ENCODE measurements at places on chromosomes 16 and 17.
A peak's percentile ranks its signal among the peaks of the same experiment; 100 is the strongest.

DNA sequence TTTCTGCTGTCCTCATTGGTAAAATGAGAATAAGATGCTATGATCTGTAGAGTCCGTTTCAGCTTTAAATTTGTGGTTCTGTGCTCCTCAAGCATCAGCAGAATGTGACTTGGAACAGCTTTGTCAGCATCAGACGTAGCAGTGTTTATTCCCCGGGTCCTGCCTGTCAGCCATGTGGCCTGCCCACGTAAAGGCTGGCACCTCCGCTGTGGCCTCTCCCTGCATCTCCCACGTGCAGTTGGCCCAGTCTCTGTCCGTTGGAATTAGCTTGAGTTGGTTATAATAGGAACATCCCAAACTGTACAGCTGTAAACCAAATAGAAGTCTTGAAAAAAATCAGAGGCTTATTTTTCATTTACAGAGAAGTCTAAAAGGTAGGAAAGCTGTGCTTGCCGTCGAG lies 61.7 kb downstream of the ARHGAP44 start:
- DNase-seq: no peak

DNA sequence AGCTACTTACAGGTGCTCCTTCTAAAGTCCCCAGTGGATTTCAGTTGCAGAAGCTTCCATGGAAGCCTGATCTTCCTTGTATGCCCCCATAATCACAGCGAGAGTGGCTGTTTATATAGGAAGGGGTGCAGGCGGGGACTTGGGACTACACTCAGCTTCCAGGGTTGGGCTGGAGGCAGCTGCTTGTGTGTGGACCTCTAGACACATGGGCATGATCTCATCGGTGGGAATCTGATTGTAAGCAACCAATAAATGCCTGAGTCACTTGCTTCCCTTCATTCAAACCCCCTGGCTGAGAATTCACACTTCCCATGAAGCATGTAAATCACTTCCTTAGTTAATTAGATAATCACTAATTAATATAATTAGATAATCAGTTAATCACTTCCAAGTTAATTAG lies 1.0 kb upstream of the KRT20 start:
- DNase-seq: no peak

DNA sequence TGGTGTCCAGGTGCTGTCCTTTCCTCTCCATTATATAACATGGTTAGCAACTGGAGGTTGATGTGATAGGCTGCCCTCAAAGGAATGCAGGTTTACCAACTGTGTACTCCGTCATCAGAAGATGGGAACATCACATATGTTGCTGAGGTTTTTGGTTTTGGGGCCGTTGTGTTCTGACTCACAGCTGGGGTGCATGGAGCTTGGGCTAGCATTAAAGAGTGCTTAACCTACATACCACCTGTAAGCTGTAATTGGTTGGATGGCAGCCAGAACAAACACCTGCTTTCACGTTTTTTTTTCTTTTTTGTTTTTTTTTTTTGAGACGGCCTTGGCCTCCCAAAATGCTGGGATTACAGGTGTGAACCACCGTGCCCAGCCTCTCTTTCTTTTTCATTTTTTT lies 20.9 kb downstream of the TMEM11 start:
- no peak for DNase-seq

DNA sequence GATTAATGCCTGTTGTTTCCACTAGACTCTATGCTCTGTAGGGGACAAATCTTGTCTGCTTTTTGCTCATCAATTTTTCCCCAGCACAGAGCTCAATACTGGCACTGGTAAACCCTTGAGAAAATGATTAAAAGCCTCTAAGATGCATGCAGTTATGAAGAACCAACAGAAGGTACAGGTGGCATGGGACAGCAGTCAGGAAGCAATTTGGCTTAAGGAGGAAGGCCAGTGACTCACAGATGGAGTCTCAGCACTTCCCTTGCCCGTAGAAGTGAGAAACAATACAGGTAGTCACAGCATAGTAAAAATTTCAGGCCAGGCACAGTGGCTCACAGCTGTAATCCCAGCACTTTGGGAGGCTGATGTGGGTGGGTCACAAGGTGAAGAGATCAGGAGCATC lies 504.7 kb upstream of the RBFOX1 start:
- no peak for DNase-seq

DNA sequence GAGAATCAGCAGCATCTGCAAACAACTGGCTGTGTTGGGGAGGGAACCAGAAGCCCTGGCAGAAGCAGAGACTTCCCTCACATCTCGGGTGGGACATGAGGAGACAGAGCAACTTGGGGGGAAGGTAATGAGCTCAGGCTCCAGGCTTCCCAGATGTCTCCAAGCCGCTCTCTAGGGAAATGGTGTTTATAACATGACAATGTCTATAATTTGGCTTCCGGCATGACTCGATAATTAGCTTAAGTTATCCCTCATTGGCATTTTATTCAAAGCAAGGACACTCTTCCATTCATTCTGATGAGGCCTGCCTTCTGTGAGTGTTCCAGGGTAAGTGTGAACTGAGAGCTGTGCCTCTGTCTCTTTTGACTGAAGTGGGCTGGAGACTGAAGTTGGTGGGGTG lies 14.7 kb upstream of the MLLT6 start:
- no peak for DNase-seq

DNA sequence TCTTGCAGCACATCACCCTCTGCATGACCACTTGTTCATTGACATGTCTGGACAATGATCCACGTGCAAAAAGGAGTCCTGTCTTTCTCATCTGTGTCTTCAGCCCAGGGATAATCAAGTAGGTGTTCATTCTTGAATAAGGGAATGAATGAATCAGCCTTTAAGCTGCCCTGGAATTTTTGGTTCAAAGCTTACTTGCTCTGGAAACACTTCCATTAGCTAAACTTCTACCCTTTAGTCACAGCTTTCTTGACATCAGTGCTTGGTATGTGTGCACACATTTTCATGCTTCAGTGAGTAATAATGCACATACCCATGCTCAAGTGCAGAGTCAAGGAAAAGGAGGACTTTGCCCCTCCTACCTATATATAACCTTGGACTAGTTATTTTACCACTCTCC lies 103.0 kb upstream of the CDH13 start:
- no peak for DNase-seq

DNA sequence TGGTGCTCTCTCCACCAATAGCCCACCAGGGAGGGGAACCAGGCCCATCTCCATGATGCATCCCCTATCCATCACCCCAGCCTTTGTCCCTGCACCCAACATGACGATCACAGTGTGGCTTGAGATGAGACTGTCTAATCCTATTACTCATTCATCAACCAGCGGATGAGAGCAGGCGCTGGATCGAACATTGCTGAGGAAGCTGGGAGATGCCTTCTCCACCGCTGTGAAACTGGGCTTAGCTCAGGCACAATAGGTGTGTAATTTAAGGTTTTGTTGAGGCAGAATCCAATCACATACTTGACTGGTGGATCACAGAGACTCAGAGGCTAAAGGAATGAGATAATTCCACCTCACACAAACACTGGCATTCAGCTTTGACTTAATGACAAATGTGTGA lies 64.6 kb upstream of the IRX3 start:
- DNase-seq: no peak

- DNase-seq: no peak
Measured at GRCh38 chr16:19132898-19133297, 19.1 kb downstream of the ITPRIPL2 start.

DNA sequence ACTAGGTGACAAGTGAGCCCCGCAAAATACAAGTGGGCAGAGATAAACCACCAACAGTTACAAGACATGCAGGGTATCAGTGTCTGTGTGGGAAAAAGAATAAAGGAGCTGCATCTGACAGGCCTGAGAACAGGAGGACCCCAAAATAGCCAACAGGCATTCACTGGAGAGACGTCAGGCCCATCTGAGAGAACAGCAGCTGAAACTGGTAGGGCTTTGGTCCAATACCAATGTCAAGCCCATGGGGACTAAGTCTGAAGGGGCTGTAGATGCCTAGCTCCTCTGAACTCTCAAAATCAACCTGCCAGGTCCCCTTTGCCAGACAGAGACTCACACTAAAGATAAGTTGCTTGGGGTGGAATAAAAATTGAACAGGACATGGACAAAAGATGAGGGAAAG lies 30.5 kb upstream of the TANC2 start:
- no peak for DNase-seq

DNA sequence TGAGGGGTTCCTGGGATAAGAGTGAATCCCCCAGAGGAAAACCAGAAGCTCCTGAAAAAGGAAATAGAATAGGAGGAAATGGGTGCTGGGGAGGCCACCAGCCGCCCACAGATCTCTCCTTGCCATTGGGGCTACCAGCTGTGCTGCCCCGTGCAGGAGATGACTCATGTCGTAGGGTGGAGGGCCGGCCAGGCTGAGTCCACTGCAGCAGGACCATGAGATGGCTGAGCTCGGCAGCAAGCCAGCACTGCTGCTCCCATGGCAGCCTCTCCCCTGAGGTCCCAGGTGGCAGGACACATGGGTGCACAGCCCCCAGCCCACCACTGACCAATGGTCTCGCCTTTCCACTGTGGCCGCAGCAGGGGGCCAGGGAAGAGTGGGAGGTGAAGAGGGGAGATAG lies 95.5 kb downstream of the GNAO1 start:
- no peak for DNase-seq

GRCh38 chr16:67948015-67948414 lies 4.1 kb upstream of the LCAT start:
- DNase-seq: no peak

DNA sequence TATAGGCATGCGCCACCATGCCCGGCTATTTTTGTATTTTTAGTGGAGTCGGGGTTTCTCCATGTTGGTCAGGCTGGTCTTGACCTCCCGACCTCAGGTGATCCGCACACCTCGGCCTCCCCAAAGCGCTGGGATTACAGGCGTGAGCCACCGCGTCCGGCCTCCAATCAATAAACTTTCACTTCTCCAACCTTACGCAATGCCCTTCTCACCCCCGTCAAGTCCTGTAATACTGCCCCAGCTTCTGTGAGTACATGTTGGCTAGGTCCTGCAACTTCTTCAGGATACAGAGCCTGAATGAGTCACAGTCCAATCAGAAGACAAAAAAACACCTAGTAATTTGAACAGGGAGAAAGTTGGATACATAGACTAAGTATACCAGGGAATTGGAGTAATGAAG lies 47.1 kb upstream of the PHOSPHO1 start:
- DNase-seq: no peak

- DNase-seq: no peak
Measured at GRCh38 chr17:40597156-40597555, 31.9 kb upstream of the CCR7 start.

DNA sequence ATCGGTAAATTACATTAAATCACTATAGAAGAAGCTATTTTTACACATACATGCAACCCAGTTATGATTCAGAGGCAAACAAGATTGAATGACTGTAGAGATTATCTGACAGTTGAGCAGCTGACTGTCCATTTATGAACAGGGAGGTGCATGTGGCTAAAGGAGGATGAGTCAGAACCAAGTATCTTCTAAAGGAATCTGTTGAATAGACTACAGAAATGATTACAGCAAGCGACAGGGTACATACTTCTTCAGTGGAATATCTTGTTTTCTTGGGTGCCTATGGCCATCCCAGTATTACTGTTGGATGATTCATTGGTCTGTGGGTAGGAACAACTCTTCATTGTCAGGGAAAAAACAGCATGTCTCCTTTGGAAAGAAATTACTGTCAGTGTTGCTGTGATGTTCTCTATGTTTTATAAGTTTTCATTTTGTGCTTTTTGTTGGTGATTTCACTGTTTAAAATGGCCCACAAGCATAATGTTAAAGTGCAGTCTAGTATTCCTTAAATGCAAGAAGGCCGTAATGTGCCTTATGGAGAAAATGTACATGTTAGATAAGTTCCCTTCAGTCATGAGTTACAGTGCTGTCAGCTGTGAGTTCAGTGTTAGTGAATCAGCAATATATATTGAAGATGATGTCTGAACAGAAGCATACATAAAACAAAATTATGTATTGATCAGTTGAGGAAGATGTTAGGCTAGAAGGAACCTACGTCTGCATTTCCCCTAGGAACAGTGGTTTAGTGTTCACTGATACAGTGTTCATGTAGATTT lies 27.0 kb downstream of the CBFB start:
- no peak for DNase-seq

- no peak for DNase-seq
Measured at GRCh38 chr17:282000-282911, 70.4 kb downstream of the RPH3AL start.

GRCh38 chr17:50440838-50441829 lies 15.1 kb downstream of the ACSF2 start:
- DNase-seq: no peak

GRCh38 chr16:8923199-8923598 lies 40.5 kb downstream of the USP7 start:
- no peak for DNase-seq

DNA sequence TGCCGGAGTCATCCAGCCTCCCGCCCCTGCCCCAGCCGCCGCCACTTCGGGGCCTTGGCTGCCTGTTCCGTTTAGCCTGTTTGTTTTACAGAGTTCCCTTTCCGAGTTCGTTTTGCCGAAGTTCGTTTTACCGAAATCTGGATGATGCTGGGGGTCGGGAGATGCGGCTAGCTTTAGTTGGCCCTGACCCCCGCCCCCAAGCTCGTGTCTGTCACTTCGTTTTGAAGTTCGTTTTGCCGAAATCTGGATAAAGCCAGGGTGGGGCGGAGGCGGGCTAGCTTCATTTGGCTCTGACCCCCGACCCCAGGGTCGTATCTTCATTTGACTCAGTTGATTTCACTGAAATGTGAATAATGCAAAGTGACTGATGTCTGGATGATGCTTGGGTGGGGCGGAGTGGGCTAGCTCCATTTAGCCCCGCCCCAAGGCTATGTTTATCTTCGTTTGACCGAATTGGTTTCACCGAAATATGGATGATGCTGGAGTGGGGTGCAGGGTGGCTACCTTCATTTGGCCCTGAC lies 591 bp downstream of the PSMD7 start:
- DNase-seq: no peak

- no peak for DNase-seq
Measured at GRCh38 chr16:70467113-70467512, 12.7 kb downstream of the FCSK start.

- DNase-seq: no peak
Measured at GRCh38 chr17:81132197-81132540, 33.1 kb upstream of the PVALEF start.

- no peak for DNase-seq
Measured at GRCh38 chr17:63096426-63096825, 130.4 kb downstream of the TANC2 start.

GRCh38 chr17:71632328-71632727 lies 488.5 kb upstream of the SOX9 start:
- peak; percentile 92 for DNase-seq

GRCh38 chr16:48538746-48539484 lies 71.1 kb downstream of the N4BP1 start:
- DNase-seq: no peak

- DNase-seq: no peak
Measured at GRCh38 chr17:4815043-4815675, 8.2 kb downstream of the PLD2 start.

GRCh38 chr16:4058386-4058785 lies 57.9 kb downstream of the ADCY9 start:
- DNase-seq: no peak

DNA sequence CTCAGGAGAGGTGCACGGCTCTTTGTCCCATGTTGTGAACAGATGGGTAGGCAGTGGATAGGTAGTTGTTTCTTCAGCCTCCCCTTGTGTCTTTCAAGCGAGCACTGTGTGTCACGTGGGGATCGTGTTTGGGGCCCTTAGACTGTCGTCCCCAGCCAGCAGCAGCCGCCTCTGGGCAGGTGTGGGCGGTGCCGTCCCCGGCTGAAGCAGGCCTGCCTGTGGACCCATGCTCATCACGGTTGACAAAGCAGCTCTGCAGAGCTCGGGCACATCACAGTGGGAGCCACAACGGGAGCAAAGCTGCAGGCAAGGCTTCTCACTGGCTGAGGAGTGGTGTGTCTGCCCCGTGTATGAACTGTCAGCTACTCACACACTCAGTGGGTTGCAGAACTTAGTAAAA lies 4.7 kb upstream of the RPL13 start:
- no peak for DNase-seq

GRCh38 chr17:10612957-10613744 lies 44.0 kb downstream of the MYH3 start:
- no peak for DNase-seq

All from HCT116 (cell line).